ENCODE measurements at places on chromosomes 5 and 9.
A peak's percentile ranks its signal among the peaks of the same experiment; 100 is the strongest.

DNA sequence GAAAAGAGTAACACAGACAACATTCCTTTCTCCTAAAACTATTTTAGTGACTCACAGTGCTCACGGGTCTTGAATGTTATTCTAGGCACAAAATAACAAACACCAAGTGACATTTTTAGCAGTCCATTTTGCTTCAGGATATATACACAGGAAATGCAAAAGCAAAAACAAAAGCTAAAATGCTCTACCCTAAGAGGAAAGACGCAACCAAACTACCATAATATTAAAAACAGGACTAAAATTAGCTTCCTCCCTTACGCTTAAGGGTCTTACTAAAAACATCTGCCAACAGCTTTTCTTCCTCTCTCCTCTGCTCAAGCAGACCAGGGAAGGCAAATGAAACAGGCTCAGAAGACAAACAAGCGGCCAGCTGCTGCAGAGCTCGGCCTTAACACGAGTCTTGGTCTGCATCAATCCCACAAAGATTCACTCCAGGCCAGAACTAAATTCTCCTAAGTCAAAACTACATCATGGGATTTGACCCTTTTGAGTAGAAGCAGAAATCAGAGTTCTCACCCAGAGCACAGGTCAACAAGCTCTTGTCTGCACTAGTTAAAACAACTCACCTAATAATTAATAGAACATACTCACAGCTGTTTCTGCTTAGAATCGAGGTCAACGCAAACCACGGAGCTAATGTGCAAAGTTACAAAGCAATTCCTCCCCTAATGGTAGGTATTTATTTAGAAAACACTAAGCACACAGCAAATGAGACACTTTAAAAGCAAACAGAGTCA lies 62.3 kb downstream of the RAPGEF1 start:
- no peak for DNase-seq

DNA sequence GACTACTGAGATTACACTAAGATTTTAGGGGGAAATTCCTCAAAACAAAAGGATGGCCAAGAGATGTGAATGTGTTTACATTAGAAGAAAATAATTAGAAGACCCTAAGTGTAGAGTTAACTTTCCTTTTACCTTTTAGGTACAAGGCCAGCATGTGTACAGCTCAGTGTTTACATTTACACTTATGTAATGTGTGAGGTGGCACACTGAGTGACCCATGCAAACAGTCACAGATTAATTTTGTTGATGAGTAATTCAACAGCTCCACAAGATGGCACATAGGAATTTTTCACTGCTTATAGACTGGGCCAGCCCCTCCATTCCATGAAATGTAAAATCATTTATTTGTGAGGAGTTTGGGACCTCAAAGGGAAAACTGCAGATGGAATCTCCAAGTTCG lies 90.1 kb upstream of the SLC12A2 start:
- no peak for DNase-seq

GRCh38 chr9:108160706-108161355 lies 671.3 kb upstream of the KLF4 start:
- DNase-seq: no peak

- no peak for DNase-seq
These were observed 43.9 kb upstream of the TEX48 start for GRCh38 chr9:114725930-114726329.

DNA sequence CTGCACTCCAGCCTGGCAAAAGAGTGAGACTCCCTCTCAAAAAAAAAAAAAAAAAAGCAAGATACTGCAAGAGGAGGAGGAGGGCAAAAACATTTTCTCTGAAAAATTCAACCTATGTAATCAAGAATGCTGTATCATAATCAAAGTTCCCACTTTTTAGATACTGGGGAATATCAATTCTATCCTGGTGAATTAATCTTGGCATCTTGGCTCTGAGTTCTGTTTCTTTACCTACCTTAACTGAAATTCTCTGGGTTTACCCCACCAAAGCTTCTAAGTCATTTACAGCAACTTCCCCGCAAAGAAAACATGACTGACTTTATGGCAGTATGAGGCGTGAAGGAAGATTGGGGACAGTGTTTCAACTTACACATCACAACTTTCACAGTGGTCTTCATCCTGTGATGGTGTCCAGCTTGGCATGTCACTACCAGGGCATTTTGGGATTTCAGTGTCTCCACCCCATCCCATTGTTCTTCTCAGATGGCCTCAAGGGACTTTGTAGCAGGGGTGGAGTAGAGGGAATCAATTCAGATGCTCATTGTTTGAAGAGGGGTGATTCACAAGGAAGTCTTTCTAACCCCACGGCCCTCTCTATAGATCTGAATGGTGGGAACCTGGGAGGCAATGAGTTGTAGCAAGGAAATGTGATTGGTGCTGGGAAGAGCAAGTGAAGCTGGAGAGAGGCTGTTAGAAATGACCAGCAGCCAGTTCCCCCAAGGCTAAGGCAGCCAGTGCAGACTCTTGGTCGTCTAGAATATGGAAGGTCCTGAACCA lies 130.5 kb downstream of the SCAMP1 start:
- no peak for DNase-seq

DNA sequence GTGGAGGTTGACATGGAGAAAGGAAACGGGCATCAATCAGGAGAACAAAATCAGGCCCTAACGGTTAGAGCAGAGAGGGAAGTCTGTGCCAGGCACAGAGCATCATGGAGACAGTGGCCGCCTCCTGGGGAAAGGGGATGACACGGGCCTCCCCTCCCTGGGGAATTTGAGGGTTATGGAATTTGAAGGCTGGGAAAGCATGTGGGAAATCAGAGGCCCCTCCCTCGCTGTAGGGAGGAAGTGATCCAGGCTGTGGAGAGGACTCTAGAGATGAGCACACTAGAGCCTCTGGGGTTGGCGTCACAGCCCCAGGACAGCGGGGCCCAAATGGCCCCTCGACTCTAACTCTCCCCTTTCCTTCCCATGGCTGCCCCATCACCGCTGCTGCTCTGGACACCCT lies 36.7 kb downstream of the PROP1 start:
- DNase-seq: no peak

DNA sequence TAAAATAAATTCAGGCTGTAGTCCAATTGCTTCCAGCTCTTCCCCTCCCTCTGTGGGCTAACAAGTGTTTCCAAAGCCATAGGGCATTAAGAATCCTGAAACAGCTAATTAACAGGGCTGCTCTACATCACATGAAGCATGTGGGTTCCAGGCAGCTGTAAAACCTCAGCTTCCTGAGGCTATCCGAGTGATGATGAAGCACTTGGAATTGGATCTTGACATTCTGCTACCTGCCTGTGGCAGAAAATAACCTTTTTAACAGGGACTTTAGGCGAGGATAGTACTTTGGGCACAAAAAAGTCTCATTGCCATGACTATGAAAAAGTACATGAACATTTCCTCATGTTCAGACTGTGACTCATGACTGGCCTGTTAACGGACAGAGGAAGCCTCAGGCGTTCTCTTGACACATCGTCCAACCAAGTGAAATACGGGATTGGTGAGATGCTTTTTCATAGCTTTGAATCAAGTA lies 107.2 kb downstream of the PDE4D start:
- no peak for DNase-seq

DNA sequence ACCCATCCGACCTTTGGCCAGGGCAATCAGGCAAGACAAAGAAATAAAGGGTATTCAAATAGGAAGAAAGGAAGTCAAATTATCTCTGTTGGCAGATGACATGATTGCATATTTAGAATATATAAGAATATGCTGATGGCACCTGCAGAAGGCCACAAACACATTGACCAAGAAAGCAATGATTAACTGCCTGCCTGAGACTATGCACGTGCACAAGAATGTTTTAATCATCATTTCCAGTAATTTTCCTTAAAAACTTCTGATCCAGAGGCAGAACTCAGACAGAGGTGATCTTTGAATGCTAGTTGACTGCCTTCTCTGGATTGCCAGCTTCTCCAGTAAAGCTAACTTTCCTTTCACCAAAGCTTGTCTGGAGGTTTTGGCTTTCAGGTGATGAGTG lies 260.2 kb downstream of the DTWD2 start:
- DNase-seq: no peak

GRCh38 chr5:142151436-142152383 lies 43.1 kb downstream of the NDFIP1 start:
- peak; percentile 7 for DNase-seq

DNA sequence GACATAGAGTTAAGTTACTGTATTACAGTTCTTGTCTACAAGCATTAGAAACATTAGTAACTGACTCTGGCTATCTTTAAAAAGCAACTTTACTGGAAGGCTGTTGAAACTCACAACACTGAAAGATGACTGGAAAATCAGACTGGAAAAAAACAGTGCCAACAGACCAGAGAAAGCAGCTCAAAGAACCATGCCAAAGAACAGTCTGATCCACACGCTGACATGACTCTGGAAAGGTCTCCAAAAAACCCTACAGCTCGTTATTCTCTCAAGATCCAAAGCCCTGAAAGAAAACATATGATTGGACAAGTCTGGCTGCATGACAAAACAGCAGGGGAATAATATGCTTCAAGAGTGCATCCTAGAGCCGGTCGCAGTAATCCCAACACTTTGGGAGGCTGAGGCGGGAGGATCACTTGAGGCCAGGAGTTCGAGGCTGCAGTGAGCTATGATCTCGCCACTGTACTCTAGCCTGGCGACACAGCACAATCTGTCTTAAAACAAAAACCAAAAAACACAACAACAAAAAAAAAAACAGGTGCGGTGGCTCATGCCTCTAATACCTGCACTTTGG lies 5.6 kb downstream of the GOLPH3 start:
- no peak for DNase-seq
